ENCODE measurements at places on chromosomes 12 and 14. TPM values are rescaled to one million over a fixed set of nuclear protein-coding genes. Genes with fewer than 3 reads are reported as not detected.

DNA sequence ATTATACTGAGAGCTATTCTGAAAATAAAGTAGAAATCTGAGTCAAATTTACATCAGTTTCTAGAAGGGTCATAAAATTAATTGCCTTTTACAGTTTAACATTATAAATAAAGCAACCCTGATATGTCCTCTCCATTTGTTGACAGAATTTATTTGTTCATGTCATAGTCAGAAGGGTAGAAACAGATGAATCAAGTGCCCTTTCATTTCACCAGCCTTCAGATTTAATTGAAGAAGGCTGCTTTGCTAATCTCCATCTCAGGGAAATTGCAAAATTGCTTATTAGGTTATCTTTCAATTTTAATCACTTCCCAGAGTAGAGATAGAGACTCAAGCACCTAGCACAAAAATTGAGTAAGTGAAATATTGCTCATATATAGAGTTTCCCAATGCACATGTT, 76.8 kb downstream of the ATXN7L3B start:
- no peak for DNase-seq

DNA sequence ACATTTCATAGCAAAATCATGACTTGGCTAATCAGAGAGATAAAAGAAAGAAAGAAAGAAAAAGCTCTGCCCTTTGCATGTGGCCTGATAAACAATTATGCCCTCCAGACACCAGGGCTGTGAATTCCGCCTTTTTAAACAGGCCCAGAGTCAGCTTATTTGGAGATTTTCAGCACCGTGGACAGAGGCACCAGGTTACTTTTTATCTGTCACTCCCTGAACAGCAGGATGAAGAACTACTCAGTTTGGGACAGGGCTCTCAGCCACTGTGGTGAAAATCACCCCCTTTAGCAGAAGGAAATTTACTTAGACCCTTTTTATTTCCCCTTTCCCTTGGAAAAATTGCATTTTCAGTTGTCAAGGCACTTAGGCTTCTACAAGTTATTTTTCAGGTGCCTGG, 359.9 kb downstream of the NRXN3 start:
- DNase-seq = peak; percentile 26

GRCh38 chr14:71114565-71114964, 207.3 kb downstream of the PCNX1 start:
- no peak for DNase-seq

GRCh38 chr14:99318091-99318958, 46.3 kb upstream of the BCL11B start:
- no peak for DNase-seq

- no peak for DNase-seq
Observed at GRCh38 chr12:5094551-5094950, 50.9 kb downstream of the KCNA5 start.

- no peak for DNase-seq
Observed at GRCh38 chr14:60220917-60221316, 28.1 kb upstream of the PPM1A start.

DNA sequence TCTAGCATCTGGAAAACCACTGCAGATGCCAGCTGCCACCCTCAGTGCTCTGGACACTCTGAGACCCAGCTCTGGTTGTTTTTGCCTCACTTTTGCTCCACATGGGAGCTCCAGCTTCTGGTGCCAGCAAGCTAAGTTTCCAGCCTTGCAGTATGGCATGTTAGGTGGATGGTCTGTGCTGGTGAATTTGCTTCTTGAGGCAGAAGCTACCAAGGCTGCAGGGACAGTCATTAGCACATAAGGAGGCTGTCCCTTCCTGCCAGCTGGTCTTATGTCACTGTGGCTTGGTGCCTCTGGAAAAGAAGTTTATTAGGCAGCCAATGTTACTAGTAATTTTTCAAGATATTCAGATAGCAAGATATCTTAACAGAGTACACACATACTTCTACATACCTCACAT, 64.2 kb upstream of the CSRP2 start:
- no peak for DNase-seq

DNA sequence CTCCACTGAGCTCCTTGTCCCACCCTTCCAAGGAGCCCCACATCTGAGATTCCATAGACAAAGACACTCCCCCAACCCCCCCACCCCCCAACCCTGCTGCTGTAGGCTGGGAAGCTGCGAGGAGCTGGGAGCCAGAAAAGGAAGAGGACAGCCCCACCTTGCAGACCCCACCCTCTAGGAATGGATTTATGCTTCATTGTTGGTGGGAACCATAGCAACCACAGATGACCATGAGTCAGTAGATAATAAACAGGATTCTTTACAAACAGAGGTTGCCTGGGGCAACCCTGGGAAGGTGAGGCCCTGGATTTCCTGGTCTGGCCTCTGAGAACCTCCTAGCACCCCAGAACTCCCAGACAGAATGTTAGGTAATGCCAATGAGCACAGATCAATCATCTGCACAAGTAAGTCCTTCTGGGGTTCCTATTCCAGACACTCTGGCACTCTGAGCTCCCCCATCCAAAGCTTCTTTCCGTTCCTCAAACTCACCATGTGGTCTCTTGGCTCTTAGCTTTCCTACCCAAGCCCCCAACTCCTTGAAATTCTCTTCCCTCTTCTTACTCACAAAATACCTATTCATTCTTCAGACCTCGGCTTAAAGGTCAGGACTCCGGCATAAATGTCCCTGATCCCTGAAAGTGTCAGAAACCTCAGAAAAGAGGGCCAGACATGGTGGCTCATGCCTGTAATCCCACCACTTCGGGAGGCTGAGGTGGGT, 15.2 kb upstream of the PLEKHG6 start:
- DNase-seq = peak; percentile 98

GRCh38 chr12:52834727-52835001, 553 bp upstream of the KRT79 start:
- no peak for DNase-seq

GRCh38 chr12:74539765-74540526, 2.3 kb downstream of the ATXN7L3B start:
- no peak for DNase-seq

DNA sequence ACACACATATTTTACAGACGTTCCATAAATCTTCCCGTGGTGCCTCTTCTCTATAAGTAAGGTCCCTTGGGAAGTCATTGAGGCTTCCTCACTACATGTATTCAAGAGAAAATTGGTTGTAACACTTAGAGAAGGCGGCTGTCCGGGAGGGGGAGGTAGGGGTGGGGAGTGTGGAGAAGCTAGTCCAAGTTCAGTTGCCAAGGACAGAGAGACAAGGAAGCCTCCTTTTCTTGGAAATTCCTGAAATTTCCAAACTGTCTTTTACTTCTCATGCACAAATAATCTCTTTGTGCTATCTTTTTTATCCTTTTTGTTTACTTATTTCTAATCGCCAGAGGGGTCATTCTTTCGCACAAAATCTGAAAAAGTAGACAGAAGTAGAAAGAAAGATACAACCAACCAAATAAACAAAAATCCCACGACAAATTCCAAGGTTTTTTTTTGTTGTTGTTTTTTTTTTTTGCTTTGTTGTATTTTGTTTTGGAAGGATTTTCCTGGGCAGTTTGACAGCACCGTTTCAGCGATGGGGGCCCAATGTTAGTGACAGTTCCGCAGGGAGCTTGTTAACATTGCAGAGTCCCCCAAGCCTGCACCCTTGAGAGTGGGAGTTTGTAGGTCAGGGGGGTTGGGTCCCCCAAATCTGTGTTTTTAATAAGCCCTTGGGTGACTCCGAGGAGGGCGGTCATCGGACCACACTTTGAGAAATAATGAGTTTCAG, 45.2 kb downstream of the MAP1LC3B2 start:
- no peak for DNase-seq

DNA sequence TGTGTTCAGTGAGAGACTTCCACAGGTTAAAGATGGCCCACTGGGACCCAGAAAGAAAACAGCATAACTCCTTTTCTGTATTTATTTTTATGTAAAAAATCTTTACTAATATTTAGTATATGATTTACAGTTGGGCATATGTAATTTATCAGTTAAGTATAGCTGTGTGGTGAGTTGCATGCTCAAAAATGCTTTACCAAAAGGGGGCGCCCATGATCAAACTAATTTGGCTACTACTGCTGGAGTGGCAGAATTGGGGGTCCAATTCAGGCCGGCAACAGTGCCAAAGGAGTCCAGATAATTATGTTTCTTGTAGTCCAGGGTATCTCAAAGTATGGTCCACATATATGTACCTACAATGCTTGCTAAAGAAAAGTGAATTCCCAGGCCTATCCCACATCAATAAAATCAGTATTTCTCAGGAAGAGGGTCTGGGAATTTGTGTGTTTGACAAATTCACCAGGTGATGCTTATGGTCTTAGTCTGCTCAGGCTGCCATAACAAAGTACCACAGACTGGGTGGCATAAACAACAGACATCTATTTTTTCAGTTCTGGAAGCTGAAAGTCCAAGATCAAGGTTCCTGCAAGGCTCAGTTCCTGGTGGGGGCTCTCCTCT, 152.0 kb downstream of the KTN1 start:
- DNase-seq = no peak

DNA sequence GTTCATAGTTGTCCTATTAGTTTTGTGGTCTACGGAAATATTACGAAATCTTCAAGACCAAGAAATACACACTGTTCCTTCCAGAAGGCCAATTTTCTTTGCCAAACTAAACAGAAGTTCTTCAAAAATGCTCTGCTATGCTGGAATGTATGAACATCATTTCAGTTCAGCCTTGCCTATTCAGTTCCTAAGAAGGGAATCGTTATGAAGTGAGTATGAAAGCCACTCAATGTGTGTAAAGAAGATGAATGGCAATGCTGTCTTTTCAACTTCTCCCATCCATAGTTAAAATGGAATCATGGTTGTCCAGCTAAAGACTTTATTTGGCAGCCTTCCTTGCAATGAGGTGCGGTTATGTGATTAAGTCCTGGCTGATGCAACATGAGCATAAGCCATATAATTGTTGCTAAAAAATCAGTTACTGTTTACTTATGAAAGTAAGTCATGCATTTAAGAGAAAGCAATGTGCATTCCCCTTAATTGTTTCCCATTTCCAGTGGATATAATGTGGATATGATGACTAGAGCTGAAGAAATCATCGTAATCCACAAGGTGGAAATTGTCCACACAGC, 73.8 kb upstream of the PTPRR start:
- DNase-seq = peak; percentile 81

DNA sequence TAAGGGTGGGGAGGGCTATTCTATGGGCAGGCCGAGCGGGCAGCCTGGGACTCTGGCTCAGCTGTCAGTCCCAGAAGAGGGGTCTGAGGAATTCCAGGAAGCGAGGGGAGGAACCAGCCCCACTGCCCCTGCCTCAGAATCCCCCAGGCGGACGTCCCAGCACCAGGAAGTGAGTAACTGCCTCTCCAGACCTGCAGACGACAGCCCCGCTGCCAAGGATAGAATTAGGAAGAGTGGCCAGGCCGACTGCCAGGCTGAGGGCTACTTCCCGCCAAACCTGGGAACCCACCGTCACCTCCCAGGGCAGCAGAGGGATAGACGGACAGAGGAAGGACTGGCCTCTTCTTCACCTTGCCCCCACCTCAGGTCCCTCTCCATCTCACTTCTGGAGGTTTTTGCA, 6.7 kb upstream of the BDKRB2 start:
- no peak for DNase-seq

DNA sequence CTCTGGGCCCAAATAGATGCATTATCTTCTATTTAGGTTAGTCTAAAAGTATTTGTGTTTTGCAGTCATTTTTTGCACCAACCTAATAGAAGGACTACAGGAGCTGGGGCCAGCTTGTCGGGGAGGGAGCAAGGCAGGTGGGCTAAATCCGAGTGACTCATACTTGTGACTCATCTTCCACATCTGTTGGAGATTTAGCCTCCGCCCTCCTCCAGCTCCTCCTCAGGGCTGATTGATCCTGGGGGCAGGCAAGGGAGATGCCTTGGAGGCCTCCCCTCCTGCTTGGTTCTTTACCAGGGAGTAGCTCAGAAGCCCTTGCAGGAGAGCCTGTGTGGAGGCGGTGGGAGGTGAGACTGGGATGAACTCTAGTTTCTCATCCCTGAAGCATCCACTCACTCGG, 27.9 kb downstream of the RHOF start:
- DNase-seq = peak; percentile 76

- peak; percentile 82 for DNase-seq
Observed at GRCh38 chr12:102061560-102062418, at the start of gene WASHC3. TSS of gene WASHC3 (minus strand) at chr12:102061991. CDS start at chr12:102061962, 29 bp downstream.

- DNase-seq = no peak
Observed at GRCh38 chr12:26373606-26374495, 178.5 kb downstream of the SSPN start.

- DNase-seq = no peak
Observed at GRCh38 chr12:92297405-92297804, 151.8 kb upstream of the BTG1 start.

DNA sequence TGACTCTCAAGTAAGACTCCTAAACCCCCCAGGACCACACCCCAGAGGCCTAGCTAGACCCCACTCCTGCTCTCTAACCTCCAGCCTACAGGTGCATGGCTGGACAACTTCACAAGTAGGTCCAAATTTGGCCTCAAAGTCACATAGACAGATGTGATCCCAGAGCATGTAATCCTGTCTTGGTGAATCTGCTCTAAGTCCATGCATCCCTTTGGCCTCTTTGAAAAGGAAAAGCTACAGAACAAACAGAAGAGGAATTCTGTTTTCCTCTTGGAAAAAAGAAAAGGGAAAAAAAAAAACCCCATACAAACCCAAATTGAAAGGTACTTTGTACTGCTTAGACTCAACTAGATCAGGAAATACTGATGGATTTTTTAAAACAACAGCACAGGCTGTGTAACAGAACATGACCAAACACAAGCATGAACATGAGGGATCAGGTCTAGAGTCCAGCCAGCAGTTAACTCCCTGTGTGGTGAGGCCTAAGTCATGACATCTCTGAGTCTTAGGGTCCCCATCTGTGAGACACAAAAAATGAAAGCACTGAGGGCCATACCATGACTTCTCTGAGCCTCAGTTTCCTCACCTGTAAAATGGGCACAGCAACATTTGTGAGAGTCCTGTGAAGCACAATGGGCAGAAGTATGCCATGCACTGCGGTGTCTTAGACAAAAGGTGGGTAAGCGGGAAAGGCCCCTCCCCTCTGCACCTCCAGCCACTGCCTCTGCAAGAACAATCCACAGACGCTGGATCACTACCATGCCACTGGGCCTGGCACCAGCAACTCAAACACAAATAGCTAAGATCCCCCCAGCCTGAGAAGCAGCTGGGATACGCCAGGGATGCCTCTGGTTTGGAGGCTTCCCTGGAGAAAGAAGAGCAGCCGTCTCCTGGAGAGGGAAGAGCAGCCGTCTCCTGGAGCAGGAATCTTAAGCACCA, 9.9 kb downstream of the PITPNM2 start:
- peak; percentile 15 for DNase-seq

GRCh38 chr14:70555890-70556289, 21.1 kb upstream of the ADAM20 start:
- peak; percentile 13 for DNase-seq

KRT7 gene
- 124 TPM for total RNA-seq

SERPINA6 gene
- 0.35 TPM for total RNA-seq

AQP5 gene
- not detected for total RNA-seq

PZP gene
- total RNA-seq = not detected

SIX6 gene
- total RNA-seq = not detected

ARMH4 gene
- total RNA-seq = 16.2 TPM

FERMT2 gene
- 126 TPM for total RNA-seq

SELPLG gene
- total RNA-seq = 2.3 TPM

KRT73 gene
- total RNA-seq = not detected

SERPINA9 gene
- not detected for total RNA-seq

TEAD4 gene
- total RNA-seq = 9.7 TPM

YEATS4 gene
- 17.0 TPM for total RNA-seq

KSR2 gene
- total RNA-seq = 0.65 TPM

FLRT2 gene
- 1.9 TPM for total RNA-seq
